ENCODE measurements at places on chromosomes 7 and 10.

- DNase-seq = no peak
Measured at GRCh38 chr7:107327986-107328569, 141.8 kb upstream of the GPR22 start.

DNA sequence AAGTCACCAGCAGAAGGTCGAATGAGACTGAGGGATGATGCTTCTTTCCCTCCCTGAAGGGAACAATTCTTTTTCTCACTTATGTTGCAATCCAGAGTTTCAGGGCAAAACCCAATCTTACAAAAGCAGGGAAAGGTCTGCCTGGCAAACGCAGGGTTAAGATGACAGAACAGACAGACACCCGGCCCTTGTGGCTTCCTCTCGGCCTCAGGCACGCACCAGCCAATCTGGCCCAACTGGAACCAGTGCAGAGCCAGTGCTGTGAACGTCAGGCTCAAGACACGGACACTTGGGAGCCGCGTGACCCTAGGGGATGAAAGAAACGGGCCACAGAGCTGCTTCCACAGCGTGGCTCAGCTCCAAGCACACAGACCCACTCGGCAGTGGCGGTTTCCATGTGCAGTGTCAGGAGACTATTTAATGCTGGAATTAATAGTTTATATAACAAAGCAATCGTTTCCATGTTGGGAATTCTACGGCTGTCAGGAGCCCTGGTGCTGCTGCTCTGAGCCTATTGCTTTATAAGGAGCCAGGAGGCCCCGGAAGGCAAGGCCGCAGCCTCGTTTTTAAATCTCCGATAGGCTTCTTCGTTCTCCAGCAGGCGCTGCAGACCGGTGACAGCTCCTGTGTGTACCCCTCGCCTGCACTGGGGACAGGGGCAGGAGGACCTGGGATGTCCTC lies 198.4 kb downstream of the DIP2C start:
- DNase-seq = no peak

GRCh38 chr10:72682638-72683037 lies 9.3 kb upstream of the MCU start:
- DNase-seq = peak; percentile 83

DNA sequence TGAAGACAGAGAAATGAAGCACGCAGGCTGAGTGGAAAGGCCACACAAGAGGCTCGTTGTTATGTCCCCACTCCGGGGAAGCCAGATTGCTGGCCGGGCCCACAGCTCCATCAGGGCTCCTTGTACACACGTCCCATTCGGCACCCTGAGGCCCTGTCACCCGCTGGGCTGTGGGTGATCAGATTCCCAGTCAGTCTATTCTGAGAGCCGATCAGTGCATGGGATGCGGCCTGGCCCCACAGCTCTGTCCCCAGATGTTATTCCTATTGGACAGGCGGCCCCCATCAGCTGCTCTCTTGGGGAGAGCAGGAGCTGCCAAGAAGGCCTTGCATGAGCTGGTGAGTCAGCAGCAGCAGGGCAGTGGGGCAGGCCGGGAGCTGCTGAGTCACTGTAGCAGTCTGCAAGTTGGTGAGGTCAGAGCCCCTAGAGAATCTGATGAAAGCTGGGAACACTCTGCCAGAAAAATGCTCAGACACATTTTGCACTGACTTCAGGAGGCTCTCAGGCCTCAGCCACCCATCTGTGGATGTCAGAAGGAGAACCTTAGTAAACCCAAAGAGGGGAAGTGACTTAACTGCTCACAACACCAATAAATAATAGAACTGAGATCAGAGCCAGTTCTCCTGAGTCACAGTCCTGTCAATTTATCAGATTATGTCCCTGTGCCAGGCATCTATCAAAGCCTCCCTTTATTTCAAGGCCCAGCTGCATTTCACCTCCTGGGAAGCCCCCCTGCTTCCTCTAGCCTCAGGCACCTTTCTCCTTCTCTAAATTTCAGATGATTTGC lies 9.4 kb upstream of the PSAP start:
- DNase-seq = peak; percentile 95

- no peak for DNase-seq
Measured at GRCh38 chr10:75021379-75022249, 89.8 kb upstream of the SAMD8 start.

GRCh38 chr7:69708857-69709256 lies 110.6 kb downstream of the AUTS2 start:
- peak; percentile 75 for DNase-seq

- DNase-seq = no peak
Measured at GRCh38 chr7:155284496-155285274, 13.0 kb upstream of the INSIG1 start.

- DNase-seq = peak; percentile 31
Measured at GRCh38 chr7:6442114-6442513, 5.6 kb downstream of the DAGLB start.

Measured in hematopoietic multipotent progenitor cell treated with erythropoietin and hydrocortisone succinate and interleukin-3 and kit ligand, for 6 days (in vitro differentiated cells).